Stimulated activated CD4-positive, alpha-beta T cell treated with anti-CD3 and anti-CD28 coated beads, Interleukin-12 subunit alpha, Interleukin-12 subunit beta, amount 100 ng/mL, for 48 hours (primary cell): ENCODE measurements at places on chromosomes 1 and 21.

GRCh38 chr1:25067518-25068251 lies 137.6 kb upstream of the RUNX3 start:
- no peak for DNase-seq

DNA sequence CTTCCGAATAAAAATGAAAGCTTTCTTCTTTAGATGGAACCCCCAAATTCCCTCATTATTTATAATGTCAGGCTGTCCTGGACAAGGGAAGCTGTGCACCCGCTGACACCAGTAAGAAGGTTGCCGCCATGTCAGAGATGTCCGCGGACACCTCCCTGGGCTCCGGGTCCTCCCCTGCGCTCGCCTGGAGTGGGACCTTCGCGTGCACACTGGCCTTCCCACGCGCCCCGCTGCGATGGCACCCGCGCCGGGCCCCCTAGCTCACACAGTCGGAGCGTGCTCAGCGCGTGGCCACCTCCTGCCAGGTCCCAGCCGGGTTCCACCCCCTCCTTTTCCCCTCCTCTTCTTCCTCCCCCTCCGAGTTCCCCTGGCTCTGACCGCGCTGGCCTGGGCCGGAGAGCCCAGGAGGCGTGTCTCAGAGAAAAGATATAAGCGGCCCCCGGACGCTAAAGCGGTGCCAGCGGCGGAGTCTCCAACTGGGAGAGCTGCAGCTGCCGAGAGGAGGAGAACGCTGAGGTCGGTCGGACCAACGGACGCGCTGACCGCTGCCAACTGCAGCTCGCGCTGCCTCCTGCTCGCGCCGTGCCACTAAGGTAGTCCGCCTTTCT lies at the start of gene G0S2:
TSS of gene G0S2 (plus strand) at position 456 of the 608 bp plus-strand sequence. CDS start 273 bp downstream, outside the sequence.
- peak; percentile 20 for DNase-seq

- no peak for DNase-seq
Observed at GRCh38 chr1:166307261-166308188, 140.7 kb upstream of the FAM78B start.

DNA sequence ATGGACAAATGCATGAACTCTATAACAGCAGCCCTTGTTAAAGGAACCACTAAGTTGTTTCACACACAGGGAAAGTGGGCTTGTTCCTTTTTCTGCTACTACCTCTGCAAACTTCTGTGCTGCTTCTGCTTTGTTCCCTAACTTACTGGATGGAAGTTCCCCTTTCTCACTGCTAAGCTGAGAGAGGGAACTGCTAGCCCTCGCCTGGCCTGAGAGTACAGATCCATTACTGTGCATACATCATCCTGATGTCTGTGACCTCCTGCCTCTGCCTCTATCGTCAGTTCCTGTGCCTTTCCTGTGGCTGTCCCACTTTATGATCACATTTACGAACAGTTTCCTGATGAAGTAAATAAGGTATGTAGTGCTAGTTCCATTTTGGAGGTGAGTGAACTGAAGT lies 3.5 kb downstream of the GNAT2 start:
- no peak for DNase-seq

DNA sequence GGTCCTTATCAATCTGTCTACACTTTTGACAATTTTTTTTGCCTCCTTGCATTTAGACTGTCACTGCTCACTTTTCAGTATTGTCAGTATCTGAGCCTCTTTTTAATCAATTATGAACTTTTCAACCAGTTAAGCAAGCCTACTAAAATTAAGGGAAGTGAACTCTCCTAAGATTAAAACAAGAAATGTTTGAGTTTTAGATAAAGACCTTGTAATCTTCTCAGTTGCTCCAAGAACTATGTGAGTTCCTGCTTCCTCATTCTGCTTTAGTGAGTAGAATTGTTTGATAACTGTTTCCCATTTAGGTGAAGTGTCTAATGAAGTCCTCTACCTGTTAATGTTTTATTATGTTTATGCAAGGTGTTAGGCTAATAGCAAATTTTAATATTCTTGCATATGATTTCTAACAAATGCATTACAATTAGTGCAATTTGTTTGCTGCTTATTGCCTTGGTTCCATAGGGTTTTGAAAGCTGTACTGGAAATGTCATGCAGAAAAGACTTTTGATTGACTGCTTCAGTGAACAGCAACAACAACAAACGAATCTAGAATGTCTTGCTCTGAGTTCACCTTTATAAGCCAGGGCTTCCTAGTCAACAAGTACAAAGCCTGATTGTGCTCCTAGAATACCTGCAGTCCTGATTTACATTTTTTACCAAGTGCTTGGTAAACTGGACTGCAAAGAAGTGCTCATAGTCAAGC lies 40.9 kb downstream of the PLA2G4A start:
- DNase-seq: no peak

DNA sequence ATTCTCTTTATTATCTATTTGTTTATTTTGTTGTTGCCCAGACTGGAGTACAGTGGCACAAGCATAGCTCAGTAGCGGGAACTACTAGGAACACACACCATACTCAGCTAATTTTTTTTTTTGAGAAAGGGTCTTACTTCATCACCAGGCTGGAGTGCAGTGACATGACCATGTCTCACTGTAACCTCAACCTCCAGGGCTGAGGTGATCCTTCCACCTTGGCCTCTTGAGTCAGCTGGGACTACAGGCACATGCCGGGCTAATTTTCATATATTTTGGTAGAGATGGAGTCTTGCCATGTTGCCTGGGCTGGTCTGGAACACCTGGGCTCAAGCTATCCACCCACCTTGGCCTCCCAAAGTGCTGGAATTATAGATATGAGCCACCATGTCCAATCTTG lies 5.3 kb upstream of the TXNIP start:
- no peak for DNase-seq

DNA sequence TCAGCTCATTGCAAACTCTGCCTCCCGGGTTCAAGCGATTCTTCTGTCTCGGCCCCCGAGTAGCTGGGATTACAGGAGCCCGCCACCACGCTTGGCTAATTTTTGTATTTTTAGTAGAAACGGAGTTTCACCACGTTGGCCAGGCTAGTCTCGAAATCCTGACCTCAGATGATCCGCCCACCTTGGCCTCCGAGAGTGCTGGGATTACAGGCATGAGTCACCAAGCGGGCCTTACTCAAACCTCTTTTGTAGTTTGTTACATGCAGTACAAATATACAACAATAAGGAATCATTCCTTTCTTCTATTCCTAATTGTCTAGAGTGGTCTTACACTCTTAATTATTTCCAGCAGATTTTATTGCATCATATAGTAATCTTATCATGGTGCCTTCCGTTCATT lies 16.6 kb downstream of the SPATA17 start:
- no peak for DNase-seq

- DNase-seq: no peak
Observed at GRCh38 chr1:107535091-107535490, 394.3 kb downstream of the NTNG1 start.

- no peak for DNase-seq
Observed at GRCh38 chr21:37557261-37557950, 190.8 kb downstream of the DYRK1A start.

DNA sequence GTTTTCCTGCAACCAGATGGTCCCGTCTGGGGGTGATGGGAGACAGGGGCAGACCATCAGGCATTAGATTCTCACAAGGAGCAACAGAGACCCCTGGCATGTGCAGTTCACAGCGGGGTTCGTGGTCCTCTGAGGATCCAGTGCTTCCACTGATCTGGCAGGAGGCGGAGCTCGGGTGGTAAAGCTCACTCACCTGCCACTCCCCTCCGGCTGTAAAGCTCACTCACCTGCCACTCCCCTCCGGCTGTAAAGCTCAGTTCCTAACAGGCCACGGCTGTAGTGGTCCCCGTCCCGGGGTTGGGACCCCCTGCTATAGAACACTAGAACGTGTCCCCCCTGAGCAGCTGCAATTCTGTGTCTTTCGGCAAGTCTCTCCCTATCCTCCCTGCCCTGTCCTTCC lies 4.6 kb downstream of the KRTAP10-12 start:
- no peak for DNase-seq

GRCh38 chr1:63124666-63125191 lies 197.6 kb upstream of the FOXD3 start:
- DNase-seq: no peak

- DNase-seq: no peak
Observed at GRCh38 chr1:93257889-93258288, 77.4 kb downstream of the CCDC18 start.
